ENCODE measurements at places on chromosomes 7 and 10.

DNA sequence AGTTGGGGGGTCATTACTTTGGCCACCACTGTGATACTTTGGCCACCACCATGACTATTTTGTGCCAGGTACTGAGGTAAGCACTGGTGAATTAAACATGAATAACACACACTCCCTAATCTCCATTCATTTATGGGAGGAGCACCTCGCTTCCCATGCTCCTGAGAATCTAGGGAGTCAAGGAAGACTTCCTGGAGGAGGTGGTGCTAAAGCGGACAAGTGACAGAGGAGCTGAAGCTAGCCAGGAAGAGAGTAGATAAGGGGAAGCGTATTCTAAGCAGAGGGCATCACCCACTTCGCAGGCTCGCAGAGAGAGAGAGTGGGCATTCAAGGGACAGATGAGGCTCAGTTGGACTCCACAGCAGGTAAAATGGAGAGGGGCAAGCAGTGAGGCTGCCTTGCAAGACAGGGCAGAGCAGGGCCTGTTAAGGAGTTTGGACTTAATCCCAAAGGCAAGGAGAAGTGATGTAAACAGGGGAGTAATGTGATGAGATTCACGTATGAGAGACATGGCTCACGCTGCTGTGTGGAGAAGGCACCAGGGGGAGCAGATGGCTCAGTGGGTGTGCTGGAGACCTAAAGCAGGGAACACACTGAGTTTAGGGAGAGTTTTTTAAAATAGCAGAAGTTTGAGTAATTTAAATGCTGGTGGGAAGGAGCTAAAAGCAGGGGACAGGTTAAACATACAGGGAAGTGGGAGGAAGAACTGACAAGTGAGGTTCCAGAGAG lies 21.3 kb upstream of the TMEM248 start:
- peak; percentile 12 for DNase-seq

GRCh38 chr10:13945390-13946208 lies 358.8 kb downstream of the PRPF18 start:
- DNase-seq: no peak

DNA sequence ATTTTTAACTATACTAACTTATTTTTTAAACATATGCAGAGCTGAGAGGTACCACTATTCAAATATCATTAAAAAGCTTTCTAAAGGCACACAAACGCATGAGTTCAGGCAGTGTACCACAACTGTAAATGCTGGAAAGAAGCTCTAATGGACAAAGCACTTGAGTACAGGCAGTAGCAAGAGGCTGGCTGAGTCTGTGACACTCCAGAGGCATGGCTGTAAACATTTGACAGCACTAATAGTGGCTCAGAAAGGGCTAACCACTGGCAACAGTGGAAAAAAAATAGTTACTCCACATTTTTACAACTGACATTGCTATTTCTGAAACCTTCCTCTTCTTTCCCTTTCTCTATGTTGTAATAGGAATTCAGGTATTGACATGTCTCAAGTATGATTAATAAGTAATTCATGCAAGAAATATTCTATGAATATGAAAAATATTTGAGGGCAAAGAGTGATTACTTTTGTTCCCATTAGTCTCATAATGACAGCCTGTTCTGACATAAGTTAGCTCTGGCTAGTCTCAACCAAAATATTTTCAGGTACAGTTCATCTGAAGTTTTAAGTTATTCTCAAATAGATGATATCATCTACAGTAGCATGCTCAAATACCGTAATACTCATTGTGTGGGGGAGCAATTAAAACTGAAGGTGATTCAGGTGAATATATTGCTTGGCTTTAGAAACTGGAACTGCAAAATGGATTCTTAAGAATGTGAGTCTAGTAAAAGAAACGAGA lies 324.0 kb upstream of the POT1 start:
- no peak for DNase-seq

- DNase-seq: no peak
These were observed 34.3 kb upstream of the EXOC6 start for GRCh38 chr10:92813979-92814378.

DNA sequence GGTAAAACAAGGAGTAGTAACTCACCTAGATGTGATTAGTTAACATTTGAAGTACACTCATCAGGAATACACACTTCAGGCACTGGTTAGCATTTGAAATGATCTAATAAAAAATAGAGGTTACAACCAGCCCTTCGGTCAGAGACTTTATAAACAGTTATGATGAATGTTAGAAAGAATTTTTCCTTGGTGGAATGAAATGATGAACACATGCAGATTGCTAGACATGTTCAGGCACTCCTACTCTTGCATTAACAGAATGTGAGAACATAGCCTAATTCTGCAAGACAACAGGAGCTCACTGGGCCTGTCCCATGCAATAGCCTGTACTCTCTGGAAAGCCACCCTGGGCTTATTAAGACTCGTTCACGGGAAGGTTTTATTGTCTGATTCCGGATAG lies 47.3 kb upstream of the TECTB start:
- no peak for DNase-seq

All from suppressor macrophage treated with lipopolysaccharide for 1 hour (primary cell).